Activated naive CD4-positive, alpha-beta T cell treated with Interleukin-2 at 50 U/mL for 16 hours (primary cell): ENCODE measurements at places on chromosomes 11 and 22.
A peak's percentile ranks its signal among the peaks of the same experiment; 100 is the strongest.

- DNase-seq, result no peak
These were observed 8.4 kb downstream of the VWA5A start for GRCh38 chr11:124123622-124124021.

GRCh38 chr22:22908495-22908861 is 20.9 kb downstream of the IGLL5 start:
- no peak for DNase-seq

DNA sequence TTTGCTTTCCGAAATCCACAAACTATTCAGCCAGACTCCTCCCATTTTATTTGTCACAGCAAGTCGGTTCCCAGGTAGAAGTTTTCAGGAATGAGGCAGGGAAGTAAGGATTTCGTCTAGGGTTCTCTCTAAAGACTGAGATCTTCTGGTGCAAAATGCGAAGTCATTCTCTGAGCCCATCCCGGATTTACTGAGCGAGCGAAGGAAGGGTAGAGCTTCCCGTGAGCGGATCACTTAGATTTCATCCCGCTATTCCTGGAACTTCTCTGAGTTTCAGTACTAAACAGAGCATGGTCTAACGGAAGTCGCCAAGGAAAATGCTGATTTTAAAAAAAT is 3.1 kb upstream of the CALCA start:
- no peak for DNase-seq

GRCh38 chr11:57491371-57492061 is 24.0 kb downstream of the SLC43A1 start:
- peak; percentile 56 for DNase-seq

GRCh38 chr11:124900464-124900863 is 2.8 kb upstream of the ROBO4 start:
- no peak for DNase-seq

DNA sequence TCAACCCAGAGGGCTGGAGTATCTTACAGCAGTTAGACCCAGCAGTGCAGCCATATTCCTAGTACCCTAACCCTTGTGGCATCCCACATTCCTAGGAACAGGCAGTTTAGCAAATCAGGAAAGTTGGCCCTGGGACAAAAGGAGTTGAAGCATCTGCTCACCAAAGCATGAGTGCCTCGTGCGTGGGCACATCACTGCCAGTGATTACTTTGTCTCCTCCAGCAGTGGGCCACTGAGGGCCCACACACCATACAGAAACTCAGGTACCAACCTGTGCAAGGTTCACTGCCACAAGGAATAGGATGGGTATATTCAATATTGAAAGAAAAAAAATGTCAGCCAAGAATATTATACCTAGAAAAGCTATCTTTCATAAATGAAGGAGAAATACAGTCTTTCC is 227.5 kb upstream of the CNTN5 start:
- no peak for DNase-seq

DNA sequence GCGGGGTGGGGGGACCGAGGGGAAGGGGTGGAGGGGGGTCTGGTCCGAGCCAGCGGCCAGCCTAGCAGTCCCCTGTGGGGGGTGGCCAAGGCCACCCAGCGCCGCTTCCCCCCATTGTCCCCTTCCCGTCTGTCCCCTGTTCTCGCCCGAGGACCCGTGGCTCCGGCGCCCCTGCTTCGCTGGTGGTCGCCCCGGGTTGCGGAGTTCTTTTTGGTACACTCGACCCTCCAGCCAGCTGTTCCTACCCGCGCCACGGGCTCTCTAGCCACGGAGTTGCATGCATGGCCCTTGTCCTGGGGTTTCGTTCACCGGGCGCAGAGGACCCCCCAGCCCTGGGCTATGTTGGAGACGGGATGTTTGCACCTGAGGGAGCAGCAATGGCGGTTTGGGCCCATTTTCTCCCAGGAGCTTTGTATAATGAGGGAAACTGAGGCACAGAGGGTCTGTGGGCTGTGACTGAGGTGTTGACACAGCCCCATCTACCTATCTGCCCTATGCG is 489 bp downstream of the RNF214 start:
- DNase-seq, result peak; percentile 9

DNA sequence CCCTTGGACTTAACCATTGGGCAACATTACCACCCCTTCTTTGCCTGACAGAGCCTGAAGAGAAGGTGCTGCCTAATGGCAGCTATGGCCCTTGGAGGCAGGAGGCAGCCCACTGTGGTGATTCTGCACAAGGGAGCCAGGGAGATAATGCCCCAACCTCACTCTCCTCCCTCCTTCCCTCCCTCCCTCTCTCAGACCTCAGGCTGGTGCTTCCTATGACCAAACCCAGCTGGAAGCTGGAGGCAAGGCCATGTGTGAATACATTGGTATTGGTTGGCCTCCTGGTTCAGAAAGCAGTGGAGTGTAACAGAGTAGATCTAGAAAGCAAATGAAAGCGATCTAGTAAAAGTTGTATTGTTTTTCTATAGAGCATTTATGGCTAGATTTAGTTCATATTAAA is 233.1 kb downstream of the CSNK2A3 start:
- no peak for DNase-seq

DNA sequence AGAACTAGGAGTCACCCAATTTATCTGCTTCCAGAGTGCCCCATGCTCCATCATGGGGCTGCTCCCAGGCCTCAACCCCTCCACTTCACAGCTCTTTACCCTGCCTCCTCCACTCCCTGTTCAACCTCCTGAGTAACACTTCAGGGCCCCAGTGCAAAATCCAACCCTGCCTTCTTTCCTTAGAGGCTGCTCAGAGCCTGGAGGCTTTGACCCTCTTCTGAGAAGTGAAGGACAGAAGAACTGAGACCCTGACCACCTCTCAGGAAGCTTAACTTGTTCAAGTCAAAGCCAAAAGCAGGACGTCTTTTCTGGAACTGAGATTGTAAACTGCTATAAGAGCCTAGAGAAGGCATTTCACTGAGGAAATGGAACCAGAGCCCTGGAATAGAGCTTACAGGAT is 15.5 kb downstream of the EIF3F start:
- DNase-seq, result no peak

DNA sequence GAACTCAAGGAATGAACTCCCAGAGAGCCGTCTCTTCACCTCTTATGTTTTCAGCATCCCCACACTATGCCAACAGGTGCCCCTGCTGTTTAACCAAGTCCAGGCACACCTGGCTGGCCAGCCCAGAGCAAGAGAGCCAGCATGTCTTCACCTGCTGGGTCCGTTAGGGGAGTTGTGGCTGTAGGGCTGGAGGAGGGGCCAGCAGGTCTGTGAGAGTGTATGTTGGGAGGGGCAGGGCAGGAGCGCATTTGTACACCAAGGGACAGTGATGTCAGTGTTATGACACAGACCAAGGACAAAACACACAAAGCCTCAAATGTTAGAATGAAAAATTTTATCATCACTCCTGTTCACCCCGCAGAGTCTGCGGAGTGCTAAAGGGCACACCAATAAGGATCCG is 5.8 kb downstream of the PATZ1 start:
- DNase-seq, result no peak

GRCh38 chr22:49333206-49333605 is 494.5 kb downstream of the BRD1 start:
- DNase-seq, result no peak

- no peak for DNase-seq
These were observed 1.5 kb upstream of the CPT1B start for GRCh38 chr22:50579752-50580151.

GRCh38 chr11:17781221-17781620 is 46.6 kb downstream of the KCNC1 start:
- no peak for DNase-seq

DNA sequence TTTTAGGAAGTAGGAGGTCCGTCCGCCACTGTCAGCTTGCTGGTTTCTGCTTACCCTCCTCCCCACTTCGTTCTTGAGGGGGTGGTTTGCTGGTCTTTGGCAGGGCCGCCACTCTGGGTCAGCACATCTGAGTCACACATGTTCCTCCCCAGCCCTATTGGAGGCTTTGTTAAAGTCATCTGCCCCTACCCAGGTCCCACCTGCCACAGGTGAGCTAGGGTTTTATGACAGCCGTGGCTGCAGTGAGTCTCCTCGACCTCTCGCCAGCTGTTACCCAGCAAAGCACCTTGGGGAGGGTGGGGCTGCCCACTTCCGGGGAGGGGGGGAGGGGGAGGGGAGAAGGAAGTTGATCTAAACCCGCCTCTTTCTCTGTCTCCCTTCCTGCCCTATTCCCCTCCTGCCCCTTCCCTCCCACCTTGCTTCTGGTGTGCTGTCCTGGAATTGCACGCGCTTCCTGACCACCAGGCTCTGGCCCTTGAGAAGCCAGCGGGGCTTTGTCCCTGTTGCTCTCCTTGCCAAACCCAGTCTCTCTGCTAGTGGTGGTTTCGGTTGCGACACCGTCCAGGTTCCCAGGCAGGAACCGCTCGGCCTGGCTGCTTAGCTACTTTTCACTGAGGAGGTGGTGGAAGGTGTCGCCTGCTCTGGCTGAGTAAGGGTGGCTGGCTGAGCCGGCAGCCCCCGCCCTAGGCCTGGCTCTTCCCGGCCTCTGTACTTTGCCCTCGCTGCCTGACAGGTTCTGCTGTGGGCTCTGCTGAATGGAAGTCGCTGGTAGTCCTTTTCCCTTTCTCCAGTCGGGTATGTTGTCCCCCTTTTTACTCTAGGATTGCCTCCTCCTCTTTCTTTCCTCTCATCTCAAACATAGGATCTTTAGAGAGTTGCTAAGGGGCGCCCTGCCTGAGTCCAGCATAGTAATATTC is 28.5 kb downstream of the RCOR2 start:
- peak; percentile 61 for DNase-seq

- no peak for DNase-seq
These were observed 40.1 kb upstream of the PPARA start for GRCh38 chr22:46110215-46110614.

DNA sequence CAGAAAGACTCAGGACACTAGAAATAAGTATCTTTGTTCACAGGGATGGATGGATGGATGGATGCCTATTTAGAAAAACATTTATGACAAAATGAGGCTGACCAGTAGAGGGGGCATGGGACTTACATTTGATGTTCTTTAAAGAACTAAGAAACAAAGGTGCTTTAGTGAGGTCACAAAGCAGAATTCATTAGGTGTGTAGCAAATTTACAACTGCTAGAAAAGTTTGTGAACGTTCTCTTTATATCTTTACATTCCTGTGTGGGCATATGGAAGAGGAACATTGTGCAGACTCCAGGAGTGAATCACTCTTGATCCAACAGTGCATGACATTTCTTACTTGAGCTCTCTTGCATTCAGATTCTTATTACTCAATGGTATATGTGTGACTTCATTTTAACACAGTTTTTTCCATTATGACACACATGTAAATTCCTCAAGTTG is 15.8 kb upstream of the SIK2 start:
- peak; percentile 27 for DNase-seq

DNA sequence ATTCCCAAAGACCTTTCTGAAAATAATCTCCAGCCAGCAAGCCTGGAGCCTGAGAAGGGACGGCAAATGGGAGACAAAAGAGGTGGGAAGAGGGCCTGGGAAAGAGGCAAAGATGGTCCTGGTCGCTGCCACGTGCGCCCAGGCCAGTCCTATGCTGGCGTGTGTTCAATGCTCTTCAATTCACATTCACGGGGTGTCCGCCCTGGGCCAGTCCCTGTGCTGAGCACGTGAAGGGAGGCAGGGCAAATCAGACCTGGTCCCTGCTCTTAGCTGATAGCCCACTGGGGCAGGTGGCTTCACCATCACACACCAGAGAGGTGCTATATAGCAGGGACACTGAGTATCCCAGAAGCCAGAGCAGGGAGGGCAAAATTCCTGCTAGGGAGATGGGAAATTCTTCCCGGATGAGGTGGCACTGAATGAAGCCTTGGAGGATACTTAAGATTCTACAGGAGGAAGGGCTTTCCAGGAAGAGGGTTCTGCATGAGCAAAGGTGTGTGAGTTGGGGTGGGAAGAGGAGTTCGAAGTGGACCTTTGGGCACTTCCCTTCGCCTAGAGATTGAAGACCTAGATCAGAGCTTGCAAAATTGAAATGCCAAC is 148.2 kb downstream of the CHST1 start:
- no peak for DNase-seq

DNA sequence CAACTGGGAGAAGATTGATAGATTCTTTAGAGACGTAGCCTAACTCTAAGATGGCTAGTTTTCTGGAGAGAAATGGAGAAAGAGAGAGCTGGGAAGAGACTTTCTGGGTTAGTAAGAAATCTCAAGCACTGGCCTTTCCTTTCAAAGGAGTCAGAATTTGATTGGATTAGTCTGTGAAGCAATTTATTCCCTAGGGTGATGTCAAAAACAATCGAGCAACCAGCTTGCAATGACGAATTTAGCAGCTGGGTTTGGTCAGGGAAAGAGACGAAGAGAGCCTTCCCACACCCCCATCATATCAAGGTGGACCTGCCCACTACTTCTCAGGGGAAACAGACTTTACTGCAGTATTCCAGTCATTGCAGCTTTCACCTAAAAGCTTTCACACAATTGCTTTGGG is 10.8 kb downstream of the KRTAP5-6 start:
- DNase-seq, result no peak
